ENCODE measurements at places on chromosomes 7 and 10.
A peak's percentile ranks its signal among the peaks of the same experiment; 100 is the strongest.

GRCh38 chr7:125088555-125088954 lies 158.9 kb upstream of the POT1 start:
- H3K4me3 ChIP-seq, result no peak overlapping the region
- no peaks in the 10 kb centered on the region for H3K36me3 ChIP-seq
- no peak overlapping the region for H3K27ac ChIP-seq
- H3K4me1 ChIP-seq, result no peaks in the 10 kb centered on the region

DNA sequence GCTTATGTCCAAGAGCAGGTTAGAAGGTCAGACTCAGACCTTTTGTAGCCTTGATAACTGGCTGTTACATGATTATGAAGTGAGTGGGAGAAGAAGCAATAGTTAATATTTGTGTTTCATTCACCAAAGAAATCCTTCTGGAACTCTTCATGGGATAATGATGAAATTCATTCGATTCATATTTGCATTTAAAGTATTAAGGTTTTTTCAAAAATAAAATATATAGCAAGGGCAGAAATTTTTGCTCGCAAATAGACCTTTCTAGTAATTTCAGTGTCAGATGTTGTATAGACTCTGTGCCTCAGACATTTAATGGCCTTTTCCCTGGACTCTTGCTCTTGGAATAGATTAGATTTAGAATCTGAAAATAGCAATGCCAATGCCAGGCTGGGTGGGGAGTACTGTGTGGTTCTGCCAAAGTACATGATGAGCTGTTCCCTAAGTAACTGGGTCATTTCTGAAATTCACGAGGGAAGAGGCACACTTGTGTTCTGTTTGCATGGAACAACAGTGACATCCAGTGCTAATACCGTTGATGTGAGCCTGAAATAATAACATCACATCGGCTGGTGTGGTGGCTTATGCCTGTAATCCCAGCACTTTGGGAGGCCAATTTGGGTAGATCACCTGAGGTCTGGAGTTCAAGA lies 119.2 kb downstream of the MBL2 start:
- no peak for DNase-seq
- H3K36me3 ChIP-seq, result no peaks in the 10 kb centered on the region
- no peaks in the 10 kb centered on the region for H3K27me3 ChIP-seq
- H3K4me1 ChIP-seq, result no peaks in the 10 kb centered on the region
- H3K4me3 ChIP-seq, result no peak overlapping the region

DNA sequence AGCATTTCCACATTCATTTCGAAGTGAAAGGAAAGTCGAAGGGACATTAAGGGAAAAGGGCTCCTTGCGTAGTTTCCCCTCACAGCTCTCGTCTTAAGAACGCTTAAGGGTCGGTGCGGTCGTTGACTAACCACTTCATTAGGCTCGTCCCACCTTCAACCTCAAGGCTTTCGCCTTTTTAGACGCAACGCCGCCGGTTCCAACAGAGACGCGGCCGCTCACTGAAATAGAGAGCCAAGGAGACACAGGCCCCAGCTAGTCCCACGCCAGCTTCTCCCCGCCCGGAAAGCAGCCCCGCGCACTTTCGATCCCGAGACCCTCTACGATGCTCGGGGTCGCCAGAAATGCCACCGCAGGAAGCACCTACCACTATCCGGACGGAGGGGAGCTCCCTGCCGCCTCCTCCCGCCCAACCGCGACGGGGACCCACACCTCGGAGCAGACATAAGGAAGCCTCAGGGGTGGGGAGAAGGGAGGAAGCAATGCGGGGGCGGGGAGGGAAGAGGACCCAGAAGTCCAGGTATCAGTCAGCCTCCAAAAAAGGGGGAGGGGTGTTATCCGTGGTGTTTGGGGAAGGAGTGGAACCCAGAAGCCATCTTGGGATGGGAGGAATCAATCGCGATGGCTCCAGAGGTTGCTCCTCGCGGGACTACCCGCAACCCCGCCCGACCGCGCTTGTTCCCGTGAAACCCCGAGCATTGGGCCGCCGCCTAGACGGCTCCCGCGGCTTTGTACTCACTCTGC lies 559 bp downstream of the TRA2A start:
- H3K36me3 ChIP-seq, result no peaks in the 10 kb centered on the region
- H3K27ac ChIP-seq, result peak overlapping the region; percentile 99
- peak overlapping the region; percentile 86 for H3K4me3 ChIP-seq

- no peaks in the 10 kb centered on the region for H3K4me1 ChIP-seq
- H3K36me3 ChIP-seq, result no peaks in the 10 kb centered on the region
- no peak for DNase-seq
- H3K27me3 ChIP-seq, result no peaks in the 10 kb centered on the region
Observed at GRCh38 chr10:30935078-30935477, 96.6 kb downstream of the ZNF438 start.

GRCh38 chr7:127594490-127594889 lies 954 bp downstream of the FSCN3 start:
- H3K27me3 ChIP-seq, result no peaks in the 10 kb centered on the region
- no peaks in the 10 kb centered on the region for H3K4me1 ChIP-seq
- peak; percentile 84 for DNase-seq
- H3K4me3 ChIP-seq, result no peak overlapping the region
- no peaks in the 10 kb centered on the region for H3K36me3 ChIP-seq
- no peak overlapping the region for H3K27ac ChIP-seq

Measured in right lobe of liver (tissue), 6 donors.